ENCODE measurements at places on chromosomes 12 and 14. TPM values are rescaled to one million over a fixed set of nuclear protein-coding genes. Genes with fewer than 3 reads are reported as not detected.

DNA sequence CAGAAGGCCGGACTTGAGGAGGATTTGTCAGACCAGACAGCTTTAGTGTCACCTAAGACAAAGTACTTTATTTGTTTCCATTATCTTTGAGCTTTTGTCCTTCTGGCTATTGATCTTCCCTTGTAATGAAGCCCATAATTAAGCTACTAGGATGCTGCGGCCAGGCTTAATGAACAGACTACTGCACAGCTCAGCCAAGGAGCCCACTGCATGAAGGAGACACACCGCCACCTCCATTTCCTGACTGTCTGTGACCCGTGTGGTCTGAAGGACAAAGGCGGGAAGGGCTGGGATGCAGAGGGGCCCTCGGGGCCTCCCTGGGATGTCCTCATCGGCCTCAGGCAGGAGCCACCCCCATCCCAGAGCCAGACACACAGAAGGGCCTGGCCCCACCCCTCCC, 31.0 kb upstream of the GALNT9 start:
- DNase-seq: no peak

DNA sequence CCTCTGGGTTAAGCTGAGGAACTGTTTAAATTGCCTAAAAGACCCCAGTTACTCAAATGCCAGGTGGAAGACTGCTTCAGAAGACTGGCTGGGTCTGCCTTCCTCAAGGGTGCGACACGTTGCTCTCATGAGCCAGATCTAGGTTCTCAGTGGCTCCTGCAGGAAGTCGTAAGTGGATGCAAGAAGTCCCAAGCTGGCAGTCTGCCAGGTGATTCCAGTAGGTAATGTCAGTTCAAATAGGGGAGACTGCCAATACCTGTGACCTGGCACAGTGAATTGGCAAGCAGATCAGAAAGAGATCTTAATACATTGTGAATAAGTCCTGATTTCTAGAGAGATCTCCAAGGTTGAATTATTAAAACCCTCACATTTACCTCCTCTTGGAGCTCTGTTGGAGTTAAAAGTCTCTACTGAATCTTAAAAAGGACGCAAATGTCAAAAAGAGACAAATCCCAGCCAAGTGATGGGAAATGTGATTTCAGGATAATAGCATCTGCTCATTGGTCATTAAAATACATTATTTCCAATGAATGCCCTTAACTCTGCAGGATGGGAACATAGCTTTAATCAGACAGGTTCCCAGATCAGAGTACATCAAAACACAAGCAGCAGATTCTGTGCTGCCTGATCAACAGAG, 98.8 kb upstream of the FRMD6 start:
- peak; percentile 26 for DNase-seq

ZNF26 gene
- 9.7 TPM for total RNA-seq

C3AR1 gene
- total RNA-seq: 0.22 TPM

IKZF4 gene
- 5.4 TPM for total RNA-seq

GRCh38 chr14:78530078-78530477, 359.9 kb downstream of the NRXN3 start:
- no peak for DNase-seq

- DNase-seq: no peak
These were observed 28.2 kb downstream of the DHRS2 start for GRCh38 chr14:23664207-23664885.

DNA sequence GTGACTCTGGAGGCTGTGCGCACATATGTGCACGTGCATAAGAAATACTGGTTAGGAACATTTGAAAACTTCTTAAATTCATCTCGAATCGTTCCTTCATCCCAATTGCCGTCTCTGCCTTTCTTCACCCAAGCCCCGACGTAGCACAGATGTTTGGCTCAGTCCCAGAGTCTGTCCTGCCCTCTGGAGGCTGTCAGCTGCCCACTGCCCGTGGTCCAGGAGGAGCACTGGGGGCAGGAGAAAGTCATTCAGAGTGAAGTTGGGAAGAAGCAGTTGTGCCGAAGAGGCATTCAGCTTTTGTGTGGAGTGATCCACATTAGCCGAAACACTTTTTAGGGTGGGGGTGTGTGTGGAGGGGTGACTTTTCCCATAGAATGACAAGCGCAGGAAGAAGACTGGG, 124.9 kb downstream of the TSPAN9 start:
- no peak for DNase-seq

GRCh38 chr14:60721326-60722106, 2.6 kb downstream of the SIX4 start:
- DNase-seq: peak; percentile 72

DNA sequence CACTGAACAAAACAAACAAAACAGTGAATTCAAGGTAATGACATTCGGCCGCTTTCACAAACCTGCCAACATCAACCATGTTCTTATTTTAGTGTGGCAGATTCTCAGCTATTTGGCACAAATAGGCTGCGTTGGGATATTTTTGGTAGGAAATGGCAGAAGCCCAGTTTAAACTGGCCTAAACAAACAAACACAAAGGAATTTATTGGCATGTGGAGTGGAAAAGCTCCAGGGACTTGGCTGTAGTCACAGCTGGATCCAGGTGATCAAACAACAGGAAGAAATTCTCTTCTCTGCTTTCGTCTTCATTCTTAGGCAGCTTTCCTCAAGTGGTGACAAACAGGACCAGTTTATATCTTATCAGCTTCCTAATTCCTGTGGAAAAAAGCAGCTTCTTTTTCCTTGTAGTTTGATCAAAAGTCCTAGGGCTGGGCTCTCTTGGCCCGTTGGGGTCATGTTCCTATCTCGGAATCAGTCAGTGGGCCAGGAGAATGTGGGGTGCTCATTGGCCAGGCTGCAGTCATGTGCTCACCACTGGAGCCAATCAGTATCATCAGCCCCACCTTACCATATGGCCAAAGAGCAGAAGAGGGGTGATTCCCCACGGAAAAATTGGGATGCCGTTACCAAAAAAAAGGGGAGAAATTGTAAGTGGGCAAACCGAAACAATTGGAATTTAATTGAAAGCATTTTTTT, 22.6 kb downstream of the C12orf75 start:
- peak; percentile 73 for DNase-seq

OTX2 gene
- not detected for total RNA-seq

PLEKHD1 gene
- not detected for total RNA-seq

RDH16 gene
- total RNA-seq: 0.09 TPM

DNA sequence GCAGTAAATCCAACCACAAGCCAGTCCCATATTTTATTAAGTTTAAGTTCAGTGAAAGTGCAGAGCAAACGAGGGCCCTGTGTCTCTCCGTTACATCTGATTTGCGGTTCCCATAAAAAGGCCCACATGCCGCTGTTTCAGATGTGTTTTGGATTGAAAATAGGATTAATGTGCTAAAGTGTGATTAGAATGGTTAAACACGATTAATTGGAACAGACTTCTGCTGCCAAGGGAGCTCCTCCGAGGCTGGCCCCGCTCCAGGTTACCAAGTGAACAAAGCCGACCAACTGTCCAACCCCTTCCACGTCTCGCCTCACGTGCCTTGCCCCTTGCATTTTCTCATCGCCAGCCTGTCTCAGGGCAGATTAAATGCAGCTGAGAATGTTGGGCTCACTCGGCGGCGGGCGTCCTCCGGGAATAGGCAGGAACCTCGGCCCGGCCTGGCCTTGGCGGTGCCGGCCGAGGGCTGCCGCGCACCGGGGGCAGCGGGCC, 166.5 kb upstream of the GSC start:
- no peak for DNase-seq

- DNase-seq: peak; percentile 9
These were observed 124.3 kb downstream of the FBXL14 start for GRCh38 chr12:1470051-1470450.

- DNase-seq: no peak
These were observed 7.1 kb downstream of the LTBP2 start for GRCh38 chr14:74604911-74605310.

EPYC gene
- total RNA-seq: not detected

PCED1B gene
- 1.5 TPM for total RNA-seq

GRCh38 chr12:15534322-15534721, 212.0 kb downstream of the PTPRO start:
- no peak for DNase-seq

DNA sequence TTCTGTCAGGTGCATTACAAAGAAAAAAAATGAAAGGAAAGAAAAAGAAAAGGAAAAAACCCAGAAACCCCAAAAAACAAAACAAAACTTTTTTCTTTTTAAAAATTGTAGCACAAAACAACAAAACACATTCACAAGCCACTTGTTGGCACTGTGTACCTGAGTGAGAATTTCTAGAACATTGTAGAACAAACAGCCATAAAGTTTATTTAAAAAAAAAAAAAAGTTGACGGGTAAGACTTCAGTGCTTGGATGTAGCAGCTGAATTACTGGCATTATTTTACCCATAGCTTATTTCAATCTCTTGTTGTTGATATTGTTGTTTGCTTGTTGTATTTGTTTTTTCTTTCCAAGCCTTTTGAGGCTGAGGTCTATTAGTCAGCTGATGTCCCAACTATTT, 415.8 kb downstream of the SOX5 start:
- DNase-seq: no peak

- no peak for DNase-seq
These were observed 961.8 kb downstream of the FLRT2 start for GRCh38 chr14:86491743-86492142.

HAL gene
- 0.62 TPM for total RNA-seq

- DNase-seq: no peak
These were observed 15.0 kb upstream of the ETFBKMT start for GRCh38 chr12:31644536-31644935.

GRCh38 chr14:99648027-99648784, 3.3 kb downstream of the HHIPL1 start:
- DNase-seq: no peak

DNA sequence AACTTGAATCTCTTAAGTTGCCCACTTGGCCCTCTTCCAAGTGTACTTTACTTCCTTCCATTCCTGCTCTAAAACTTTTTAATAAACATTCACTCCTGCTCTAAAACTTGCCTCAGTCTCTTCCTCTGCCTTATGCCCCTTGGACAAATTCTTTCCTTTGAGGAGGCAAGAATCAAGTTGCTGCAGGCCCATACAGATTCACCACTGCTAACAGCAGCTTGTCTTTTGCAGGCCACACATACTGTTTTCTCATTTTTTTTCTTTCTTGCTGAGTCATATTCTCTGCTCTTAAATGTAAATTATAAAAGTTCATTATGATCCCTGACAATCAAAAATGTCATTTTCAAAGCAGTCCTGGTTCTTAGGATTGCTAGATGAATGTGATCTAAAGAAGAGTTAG, 1820.8 kb upstream of the FLRT2 start:
- peak; percentile 23 for DNase-seq

GPRC5D gene
- total RNA-seq: not detected

TM7SF3 gene
- total RNA-seq: 54.8 TPM

SCNN1A gene
- total RNA-seq: 0.18 TPM

DNA sequence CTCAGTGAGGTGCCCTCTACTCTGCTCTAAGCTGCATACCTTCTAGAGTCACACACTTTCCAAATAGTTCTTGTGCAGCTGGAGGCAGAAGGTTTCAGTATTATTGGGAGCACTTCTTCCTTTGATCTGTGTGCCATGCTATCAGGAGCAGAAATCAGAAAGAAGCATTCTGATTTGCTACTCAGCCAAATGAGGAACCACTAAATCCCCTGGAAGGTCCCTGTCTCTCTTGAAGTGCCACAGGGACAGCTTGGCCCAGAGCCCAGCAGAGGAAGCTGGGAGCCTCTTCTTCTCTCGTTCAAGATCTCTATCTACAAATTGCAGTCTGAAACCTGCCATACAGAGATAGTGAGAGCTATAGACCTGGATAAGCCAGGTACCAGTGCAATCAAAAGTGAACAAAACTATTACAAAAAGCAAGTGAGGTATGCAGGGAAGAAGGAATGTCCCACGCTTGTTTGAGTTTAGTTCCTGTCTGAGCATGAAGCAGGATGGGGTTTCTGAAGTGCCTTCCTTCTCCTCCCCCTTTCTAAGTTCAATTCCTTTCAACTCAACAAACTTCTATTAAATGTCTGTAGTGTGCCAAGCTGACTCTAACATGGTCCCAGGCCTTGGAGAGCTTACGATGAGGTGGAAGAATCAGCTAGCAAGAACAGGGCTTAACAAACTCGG, 100.9 kb upstream of the PARP11 start:
- DNase-seq: no peak

TAS2R50 gene
- 1.5 TPM for total RNA-seq
